Caco-2 (cell line): ENCODE measurements at places on chromosomes 6 and 20. TPM values are rescaled to one million over a fixed set of nuclear protein-coding genes. Genes with fewer than 3 reads are reported as not detected.

DNA sequence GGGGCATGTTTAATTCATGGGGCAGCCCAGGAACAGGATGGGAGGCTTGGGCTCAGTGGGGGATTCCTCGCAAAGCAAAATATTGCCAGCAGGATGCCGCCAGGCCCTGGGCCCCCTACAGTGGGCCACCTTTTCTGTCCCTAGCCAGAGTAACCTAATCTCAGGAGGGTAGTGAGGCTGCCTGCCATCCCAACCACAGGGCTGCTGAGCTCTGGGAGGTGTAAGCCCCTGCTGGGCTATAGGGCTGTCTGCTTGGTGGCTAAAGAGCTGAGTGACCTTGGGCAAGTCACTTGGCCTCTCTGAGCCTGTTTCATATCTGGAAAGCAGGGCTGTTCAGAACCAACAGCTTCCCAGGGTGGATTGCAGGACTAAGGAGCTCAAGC, 35.7 kb upstream of the CDH22 start:
- no peak for DNase-seq

CAPN11 gene
- total RNA-seq = not detected in 2 replicates

TSPO2 gene
- 0.49 and 0.61 TPM in 2 replicates for total RNA-seq

GRCh38 chr6:834866-835265, 141.9 kb upstream of the EXOC2 start:
- no peak for DNase-seq

DNA sequence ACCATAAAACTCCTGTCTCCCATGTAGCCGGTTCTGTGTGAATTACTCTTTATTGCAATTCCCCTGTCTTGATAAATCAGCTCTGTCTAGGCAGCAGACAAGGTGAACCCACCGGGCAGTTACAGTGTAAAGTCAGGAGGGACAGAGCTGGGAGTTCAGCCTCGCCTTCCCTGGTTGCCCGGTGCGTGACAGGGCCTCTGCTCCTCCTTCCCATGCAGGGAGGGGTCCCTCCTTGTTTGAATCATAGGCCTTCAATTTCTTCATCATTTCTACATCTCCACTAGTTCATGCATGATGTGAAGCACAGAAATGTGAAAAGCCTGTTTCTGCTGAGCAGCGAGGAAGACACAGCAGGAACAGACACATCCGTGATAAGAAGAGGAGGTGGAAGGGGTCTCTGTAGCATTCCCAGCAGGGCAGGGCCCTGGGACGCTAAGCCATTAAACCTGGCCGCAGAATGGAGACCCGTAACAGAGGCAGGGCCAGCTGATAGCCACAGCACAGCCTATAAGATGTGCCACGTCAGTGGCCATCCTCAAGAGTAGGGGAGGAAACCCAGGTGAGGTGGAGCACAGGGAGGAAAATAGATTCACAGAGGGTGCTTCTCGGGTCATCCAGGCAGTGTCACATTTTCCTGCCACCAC, 106.7 kb upstream of the CST7 start:
- no peak for DNase-seq

DNA sequence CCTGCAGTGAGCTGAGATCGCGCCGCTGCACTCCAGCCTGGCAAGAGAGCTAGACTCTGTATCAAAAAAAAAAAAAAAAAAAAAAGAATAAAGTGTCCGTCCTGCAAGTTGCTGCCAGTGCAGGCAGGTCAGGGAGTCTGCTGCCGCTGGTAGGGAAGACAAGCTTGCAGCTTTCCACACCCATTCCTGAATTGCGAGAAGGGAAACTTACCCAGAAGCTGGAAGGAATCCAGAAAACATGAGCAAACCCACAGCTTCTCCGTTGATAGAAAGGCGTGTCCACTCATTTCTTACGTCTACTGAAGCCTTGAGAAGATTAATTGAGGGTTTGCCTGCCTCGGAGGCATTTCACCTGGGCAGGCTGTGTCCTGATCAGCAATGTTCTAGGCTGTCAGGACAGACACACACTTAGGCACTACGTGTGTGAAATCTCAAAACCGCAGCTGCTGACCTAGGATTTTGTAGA, 61.6 kb upstream of the DSP start:
- DNase-seq = peak; percentile 14

DNA sequence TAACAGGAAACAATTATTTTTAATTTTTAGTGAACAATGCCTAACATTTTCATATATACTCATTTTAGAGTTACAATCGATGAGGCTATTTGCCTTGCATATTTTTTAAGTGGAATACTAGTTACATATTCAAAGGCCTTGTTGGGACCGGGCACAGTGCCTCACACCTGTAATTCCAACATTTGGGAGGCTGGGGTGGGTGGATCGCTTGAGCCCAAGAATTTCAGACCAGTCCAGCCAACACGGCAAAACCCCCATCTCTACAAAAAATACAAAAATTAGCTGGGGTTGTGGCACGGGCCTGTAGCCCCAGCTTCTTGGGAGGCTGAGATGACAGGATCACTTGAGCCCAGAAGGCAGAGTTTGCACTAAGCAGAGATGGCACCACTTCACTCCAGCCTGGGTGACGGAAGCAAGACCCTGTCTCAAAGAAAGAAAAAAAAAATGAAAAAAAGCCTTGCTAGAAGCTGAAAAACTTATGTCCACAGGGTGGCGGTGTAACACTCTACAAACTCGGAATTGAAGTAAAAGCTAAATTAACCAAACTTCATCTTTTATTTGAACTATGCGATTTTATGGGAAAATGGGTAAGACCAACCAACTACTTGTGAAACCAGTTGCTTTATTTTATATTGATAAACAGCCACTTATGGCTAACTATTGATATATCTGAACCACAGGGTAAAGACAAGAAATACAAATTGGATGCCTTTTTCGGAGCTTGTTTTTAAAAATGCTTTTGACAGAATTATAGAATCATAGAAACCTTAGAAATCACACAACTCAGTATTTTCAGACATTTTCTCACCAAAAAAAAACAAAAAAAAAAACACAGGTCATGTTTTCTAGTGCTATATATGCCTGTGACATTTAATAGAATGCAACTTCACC, 24.1 kb upstream of the ROS1 start:
- DNase-seq = peak; percentile 44

DNA sequence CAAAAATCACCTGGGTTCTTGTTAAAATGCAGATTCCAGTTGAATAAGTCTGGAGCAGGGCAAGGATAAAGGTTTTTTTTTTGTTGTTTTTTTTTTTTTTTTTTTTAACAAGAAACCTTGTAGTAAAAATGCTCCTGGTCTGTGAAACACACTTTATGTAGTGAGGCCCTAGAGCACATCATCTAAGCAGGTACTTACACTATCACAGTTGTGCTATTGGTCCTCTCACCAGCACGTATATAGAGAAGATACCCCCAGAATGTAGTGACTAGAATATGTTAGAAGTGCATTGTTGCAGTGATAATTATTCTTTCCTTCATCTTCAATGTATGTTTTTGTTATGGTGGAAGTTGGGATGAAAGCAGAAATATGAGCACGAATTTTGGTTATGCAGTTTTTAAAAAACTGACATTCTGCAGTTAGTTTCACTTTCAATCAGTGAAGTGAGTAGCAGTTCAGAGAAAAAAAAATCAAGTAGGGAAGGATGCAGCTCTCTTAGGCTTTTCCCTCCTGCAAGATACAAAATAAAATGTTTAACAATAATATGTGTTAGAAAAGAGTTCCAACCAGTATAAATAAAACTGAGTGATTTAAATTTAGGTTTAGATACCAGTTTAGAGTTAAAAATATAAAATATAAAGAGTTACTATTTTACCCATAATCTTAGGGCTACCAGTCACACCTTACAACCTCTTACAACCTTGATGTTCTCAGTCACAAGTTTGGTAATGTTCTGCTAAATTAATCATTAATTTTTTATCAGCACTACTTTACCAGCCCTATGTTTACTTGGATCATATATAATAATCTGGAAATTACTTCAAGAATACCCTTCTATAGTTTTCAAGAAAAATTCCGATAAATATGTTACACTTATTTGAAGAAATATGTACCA, 9.2 kb upstream of the DEFB113 start:
- DNase-seq = no peak

DNA sequence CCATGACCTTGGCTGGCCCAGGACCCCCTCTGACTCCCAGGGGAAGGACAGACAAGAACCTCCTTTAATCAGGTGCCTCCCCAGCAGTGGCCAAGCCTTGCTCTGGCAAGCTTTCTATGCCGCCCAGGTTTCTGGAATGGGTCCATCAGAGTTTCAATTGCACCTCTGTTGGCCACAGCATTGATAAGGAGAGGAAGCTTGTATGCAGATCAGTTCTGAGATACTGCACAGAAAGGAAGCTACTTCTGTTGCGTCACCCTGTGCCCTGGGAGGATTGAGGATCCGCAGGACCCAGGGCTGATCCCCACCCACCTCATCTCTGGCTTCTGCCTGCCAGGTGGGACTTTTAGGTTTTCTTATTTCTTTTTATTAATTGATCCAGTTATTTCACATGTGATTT, 167.2 kb downstream of the TFAP2C start:
- DNase-seq = no peak

- no peak for DNase-seq
Measured at GRCh38 chr6:45949256-45949655, 66.4 kb downstream of the CLIC5 start.

GRCh38 chr20:33909331-33909921, 84.3 kb upstream of the RALY start:
- DNase-seq = peak; percentile 86

SYNDIG1 gene
- not detected in 2 replicates for total RNA-seq

DNA sequence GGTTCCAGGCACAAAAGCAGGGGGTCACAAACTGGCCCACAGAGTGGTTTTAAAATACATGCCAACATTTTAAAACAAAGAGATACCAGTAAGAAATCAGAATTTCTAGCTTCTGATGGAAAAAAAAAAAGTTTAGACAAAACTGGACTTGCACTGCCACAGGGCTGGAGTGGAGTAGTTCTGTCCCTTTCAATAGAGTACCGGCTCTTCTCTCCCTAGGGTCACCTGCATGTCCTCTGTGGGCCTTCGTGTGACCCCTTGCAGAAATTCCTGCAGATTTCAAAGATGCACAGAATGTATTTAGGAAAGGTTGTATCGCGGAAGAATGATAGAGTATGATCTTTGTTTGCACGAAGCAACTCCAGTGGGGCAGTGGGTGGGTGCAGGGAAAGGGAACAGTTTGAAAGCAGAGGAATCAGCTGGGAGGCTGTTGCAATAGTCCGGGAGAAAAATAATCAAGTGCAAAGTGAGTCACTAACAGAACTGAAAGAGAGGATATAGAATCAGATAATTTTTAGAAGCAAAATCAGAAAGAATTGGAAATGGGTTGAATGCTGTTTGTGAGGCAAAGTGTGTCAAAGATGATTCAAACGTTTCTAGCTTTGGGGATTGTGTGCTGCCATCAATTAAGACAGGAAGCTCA, 97.3 kb upstream of the STXBP5 start:
- no peak for DNase-seq

DNA sequence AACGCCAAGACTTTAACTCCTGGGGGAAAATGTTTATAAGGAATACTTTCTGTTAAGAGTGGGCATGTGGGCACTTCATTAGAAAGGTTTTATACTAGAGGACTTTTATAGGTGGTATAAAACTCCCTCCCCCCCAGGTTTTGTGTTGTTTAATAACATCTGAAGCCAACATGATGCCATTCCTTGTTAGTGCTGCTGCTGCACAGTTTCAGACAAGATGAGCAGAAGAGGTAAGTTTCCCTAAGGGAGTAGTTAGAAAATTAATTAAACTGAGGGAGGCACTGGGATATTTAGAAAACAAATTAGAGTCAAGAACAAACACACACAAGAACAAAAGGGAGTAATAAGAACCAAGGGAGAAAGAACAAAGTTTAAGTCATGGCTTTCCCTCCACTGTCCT, 362.4 kb downstream of the GRIK2 start:
- no peak for DNase-seq

- DNase-seq = no peak
Measured at GRCh38 chr20:20184149-20184548, 131.8 kb downstream of the CFAP61 start.
